RWPE2 (cell line): ENCODE measurements at places on chromosomes 2 and 18.
A peak's percentile ranks its signal among the peaks of the same experiment; 100 is the strongest.

- no peak for DNase-seq
Observed at GRCh38 chr2:35428548-35428947, 927.0 kb upstream of the CRIM1 start.

- no peak for DNase-seq
Observed at GRCh38 chr2:192729369-192729768, 534.6 kb upstream of the TMEFF2 start.

GRCh38 chr2:140639628-140640027 is 1491.2 kb downstream of the LRP1B start:
- no peak for DNase-seq

GRCh38 chr2:8803658-8804379 is 33.6 kb downstream of the KIDINS220 start:
- peak; percentile 77 for DNase-seq

- no peak for DNase-seq
Observed at GRCh38 chr2:197929008-197929885, 124.9 kb downstream of the PLCL1 start.

GRCh38 chr2:182406221-182406620 is 20.6 kb downstream of the PDE1A start:
- no peak for DNase-seq

DNA sequence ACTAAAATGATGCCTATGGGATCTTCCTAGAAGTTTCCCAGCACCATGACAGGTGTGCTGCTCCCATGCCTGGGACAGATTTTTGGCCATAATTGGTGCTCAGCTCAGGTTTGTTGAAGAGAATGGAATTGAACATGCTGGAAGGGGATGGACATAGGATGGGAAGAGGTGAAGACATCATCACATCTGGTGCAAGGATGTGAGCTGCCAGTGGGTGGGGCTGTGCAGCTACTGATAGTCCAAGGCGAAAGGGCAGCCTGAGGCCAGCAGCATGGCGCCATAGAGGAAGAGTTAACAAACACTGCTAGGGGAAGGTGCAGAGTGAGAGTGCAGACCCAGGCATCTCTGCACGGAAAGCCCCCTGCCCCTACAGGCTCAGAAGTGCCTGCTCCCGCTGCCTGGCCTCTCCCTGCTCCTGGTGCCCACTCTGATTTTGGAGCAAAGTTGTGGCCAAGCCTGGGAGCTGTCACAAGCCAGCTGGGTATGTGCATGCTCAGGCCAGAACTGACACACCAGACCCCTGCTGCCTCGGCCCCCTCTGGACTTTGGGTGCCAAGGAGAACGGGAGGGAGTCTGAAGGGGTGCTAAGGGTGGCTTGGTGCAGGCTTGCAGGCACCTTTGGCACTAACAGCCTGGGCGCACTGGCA is 178.6 kb downstream of the ZBTB7C start:
- DNase-seq = no peak

GRCh38 chr2:85376291-85377065 is 21.9 kb downstream of the ELMOD3 start:
- no peak for DNase-seq

GRCh38 chr18:7273301-7273921 is 42.5 kb downstream of the LRRC30 start:
- peak; percentile 59 for DNase-seq

DNA sequence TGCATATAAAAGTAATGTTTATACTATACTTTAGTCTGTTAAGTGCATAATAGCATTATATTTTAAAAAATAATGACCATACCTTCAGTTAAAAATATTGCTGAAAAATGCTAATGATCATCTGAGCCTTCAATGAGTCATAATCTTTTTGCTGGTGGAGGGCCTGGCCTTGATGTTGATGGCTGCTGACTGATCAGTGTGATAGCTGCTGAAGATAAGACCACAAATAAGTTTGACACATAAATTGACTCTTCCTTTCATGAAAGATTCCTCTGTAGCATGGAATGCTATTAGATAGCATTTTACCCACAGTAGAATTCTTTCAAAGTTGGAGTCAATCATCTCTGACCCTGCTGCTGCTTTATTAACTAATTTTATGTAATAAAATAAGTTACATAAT is 128.4 kb upstream of the CCDC85A start:
- no peak for DNase-seq

DNA sequence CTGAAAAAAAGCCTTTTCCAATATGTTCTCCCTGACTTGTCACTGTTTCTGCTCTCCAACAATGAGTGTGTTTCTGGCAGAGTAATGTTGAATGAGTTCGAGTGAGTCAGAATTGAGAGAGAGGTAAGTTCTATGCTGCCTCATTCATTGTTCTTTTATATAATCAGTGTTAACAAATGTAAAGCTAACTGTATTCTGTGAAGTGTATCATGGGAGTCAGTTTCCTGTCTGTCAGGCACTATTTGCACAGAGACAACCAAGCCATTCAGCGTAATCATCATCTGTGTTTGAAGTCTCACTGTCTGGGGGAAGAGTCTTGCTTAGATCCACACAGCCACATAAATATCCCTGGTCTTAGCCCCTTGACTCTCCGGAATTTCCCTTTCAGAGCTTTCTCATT is 22.0 kb upstream of the UPP2 start:
- DNase-seq = no peak

DNA sequence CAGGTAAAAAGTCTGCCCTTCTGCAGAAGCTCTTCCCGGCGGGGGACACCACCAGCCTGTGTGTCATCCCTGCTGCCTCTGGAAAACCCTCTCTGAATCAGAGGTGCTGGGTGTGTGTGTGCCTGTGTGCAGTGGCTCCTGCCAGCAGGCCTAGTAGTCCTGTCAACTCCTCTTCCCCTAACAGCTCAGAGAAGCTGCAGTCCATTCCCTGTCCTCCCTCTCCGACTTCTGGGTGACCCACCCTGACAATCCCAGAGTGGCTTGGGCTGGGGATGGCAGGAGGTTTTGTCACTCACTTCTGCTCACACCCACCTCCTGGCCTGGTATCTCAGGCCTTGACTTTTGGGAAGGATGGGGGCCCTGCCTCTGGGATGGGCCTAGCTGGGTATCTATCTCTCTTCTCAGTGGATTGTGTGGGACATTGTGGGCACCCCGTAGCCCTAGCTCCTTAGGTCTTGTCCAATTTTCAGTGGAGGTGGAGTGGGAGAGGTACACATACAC is 2.3 kb downstream of the WNT10A start:
- DNase-seq = no peak

DNA sequence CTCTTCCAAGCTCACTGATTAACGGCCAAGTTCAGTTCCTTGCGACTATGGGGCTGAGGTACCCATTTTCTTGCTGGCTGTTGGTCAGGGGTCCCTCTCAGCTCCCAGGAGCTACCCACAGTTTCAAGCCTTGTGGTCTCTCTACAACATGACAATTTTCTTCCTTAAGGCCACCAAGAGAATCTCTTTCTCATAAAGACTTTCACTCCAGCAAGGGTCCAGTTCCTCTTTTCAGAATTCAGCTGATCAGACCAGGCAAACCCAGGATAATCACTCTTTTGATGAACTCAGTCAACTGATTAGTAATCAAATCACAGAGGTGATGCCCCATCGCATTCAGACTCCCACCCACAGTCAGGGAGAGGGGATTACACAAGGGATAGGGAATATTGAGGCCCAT is 129.7 kb downstream of the IRS1 start:
- DNase-seq = no peak

GRCh38 chr2:127566576-127566975 is 31.1 kb downstream of the MYO7B start:
- DNase-seq = no peak

DNA sequence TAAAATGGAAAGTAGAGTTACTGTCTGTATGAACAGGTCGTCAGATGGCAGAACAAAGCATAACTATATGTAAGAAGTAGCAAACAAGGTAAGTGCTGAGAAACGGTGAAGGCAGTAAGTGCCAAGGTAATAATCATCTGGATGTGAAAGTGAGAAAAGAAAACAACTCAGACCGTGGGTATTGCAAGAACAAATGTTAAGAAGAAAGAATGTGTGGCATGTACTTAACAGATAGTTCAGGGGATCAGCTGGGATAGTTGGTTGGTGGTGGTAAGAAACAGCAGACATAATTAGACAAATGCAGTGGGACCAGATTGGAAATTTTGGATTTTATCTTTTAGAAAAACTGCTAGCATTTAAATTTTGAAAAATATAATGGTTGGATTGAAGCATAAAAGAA is 375.8 kb upstream of the NXPH2 start:
- DNase-seq = no peak
